NCI-H187 (cell line): ENCODE measurements at places on chromosomes 2 and 18.

GRCh38 chr18:3236470-3236869 lies 11.1 kb upstream of the MYL12A start:
- no peak for DNase-seq

DNA sequence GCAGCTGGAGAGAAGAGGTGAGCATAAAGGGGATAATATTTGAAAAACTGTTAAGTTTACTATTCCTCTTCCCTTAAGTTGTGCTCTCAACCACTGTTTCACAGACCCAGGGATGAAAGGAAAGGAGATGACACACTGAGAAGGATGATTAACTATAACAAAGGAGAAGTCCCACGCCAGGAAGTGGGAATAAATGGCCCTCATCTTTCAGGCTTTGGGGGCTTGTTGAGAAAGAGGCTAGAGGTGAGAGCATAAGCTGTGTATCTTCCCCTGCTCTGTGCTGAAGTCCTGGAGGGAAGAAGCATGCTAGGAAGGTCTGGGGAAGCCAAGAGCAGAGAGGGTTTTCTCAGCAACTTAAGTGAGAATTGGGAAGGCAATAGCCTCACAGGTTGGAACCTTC lies 399.1 kb upstream of the ATP5MC3 start:
- DNase-seq = no peak

- no peak for DNase-seq
Observed at GRCh38 chr2:195647302-195647701, 9.7 kb upstream of the SLC39A10 start.

GRCh38 chr2:187769437-187769836 lies 215.2 kb upstream of the TFPI start:
- no peak for DNase-seq

DNA sequence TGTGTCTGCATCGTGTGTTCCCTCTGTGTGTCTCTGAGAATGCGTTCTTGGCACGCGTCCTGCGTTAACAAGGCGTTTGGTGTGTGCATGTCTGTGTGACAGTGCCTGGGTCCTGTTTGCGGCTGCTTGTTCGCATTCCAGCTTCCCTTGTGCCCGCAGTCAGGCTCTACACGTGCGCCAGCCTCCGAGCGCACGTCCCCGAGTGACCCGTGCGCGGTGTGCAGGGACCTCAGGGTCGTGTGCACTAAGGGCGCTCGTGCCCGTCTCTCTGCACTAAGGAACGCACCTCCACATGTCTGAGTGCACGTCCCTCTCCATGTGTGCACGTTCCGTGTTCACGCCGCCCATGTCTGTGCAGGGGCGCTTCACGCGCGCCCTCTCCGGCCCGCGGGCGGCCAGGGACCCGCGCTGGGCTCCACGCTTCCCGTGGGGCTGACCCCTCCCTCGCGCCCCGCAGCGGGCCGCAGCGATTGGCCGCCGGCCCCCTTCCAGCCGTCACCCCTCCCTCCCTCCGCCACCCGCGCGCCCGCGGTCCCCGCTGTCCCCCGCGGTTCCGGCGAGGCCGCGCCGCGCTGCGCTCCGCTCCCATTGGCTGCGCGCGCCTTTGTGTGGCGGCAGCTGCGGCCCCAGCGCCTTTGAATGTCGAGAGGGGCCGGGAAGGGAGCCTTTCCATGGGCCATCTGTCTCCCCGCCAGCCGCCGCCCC lies 229.4 kb downstream of the HAUS1 start:
- DNase-seq = peak; percentile 25

- DNase-seq = no peak
Observed at GRCh38 chr2:84083984-84084383, 375.1 kb downstream of the SUCLG1 start.

DNA sequence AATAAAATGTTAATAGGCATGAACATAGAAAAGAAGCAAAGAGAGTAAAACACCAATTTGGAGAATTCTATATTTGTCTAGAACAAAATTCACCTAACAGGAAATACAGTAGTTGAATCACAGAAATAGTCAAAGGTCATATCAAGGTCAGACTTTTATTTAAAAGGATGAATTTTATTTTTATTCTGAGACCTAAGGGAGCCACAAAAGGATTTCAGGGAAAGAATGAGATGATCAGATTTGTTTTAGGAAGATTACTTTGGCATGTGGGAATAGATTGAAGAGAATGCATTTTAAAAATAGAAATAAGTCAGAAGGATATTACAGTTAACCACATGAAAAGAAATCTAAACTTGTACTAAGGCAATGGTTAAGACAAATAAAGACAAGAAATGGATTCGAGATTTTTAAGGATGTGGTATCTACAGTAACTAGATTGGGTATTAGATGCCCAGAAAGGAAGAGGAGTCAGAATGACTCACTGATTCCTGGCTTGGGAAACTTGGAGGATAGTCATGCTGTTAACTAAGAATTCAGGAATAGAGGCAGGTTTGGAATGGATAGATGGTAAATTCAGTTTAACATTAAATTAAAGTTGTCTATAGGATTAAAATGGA lies 56.0 kb downstream of the METTL4 start:
- no peak for DNase-seq

DNA sequence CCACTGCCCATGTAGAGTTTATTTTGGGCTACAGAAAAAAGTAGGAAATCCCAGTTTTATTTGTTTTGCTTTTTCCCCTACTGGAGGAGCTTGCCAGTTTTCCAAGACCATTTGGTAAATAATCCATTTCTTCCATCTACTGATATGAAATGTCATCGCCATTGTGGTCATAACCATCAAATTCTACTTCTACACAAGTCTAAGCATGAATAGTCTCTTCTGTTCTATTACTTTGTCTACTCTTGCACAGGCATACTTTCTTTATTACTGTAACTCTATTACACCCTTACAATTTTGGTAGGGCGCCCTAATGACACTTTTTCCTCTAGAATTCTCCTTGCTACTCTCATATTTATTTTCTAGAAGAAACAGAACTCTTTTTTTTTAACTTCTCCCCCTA lies 120.7 kb downstream of the ATAD2B start:
- no peak for DNase-seq

DNA sequence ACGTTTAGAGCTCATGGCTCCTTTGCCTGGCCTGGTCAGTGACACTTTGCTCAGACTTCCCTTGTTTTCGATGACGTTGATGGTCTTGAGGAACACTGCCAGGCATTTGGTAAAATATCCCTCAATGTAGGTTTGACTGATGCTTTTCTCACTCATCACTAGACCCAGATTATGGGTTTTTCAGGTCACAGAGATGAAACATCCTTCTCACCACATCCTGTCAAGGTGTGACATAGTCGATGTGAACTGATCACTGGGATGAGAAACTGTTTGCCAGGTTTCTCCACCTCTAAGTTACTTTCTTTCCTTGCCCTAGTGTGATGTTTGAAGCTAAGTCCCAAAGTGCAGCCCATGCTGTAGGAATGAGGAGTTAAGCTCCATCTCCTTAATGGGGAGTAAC lies 81.5 kb downstream of the AFF3 start:
- DNase-seq = no peak

DNA sequence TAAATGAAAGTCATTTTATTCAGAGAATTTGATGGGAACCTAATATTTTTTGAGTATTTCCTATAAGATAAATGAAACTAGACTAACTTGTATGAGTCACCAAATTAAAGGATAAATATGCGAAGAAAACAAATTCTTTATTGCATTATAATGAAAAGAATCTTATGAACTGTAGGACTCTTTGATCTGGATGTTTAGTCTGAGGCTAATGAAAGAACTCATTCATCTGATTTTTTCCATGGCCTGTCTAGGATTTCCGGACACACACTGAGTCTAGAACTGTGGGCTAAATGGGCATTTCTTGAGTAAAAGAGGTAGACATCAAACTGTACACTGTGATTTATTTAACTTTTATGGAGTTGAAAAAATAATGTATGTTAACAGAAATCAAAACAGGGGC lies 43.0 kb downstream of the ZNF519 start:
- DNase-seq = no peak

GRCh38 chr2:119958670-119959268 lies 54.1 kb upstream of the EPB41L5 start:
- no peak for DNase-seq

GRCh38 chr2:134737671-134738070 lies 18.9 kb upstream of the TMEM163 start:
- no peak for DNase-seq

DNA sequence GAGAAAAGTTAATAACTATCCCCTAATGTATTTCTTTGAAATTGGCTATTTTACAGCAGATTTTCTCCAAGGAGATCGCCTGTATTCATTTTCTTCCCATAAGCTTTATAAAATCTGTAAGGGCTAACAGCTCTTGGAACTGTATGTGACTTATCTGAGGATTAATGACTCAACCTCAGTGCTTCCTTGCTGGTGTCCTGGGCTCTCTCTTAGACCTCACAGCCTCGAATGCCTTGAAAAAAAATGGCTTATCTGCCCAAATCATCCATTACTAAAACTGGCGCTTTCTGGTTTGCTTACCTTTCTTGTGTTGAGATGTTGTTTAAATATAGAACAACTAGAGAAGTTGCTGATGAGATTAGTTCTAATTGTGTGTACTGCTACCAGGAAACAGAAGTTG lies 713.6 kb downstream of the SLC4A3 start:
- no peak for DNase-seq

- no peak for DNase-seq
Observed at GRCh38 chr2:54639609-54640008, 83.9 kb upstream of the EML6 start.

- no peak for DNase-seq
Observed at GRCh38 chr2:108776475-108776874, 10.1 kb upstream of the CCDC138 start.

GRCh38 chr2:28995765-28996750 lies 15.0 kb downstream of the TOGARAM2 start:
- DNase-seq = no peak

DNA sequence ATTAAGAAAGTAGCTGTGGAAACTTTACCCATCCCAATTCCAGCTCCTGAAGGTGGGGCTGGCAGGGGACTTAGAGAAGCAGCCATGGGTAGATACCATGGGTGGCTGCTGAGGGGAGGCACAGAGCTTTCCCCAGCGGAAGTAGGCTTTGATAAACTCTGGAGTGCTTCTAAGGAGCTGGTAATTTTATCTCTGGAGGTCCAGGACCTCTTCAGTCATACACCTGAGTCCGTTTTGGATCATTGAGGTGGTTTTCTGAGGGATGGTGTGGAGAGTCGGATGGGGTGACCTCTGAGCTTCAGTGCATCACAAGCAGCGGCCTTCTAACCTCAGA lies 36.7 kb upstream of the BMP10 start:
- DNase-seq = no peak

DNA sequence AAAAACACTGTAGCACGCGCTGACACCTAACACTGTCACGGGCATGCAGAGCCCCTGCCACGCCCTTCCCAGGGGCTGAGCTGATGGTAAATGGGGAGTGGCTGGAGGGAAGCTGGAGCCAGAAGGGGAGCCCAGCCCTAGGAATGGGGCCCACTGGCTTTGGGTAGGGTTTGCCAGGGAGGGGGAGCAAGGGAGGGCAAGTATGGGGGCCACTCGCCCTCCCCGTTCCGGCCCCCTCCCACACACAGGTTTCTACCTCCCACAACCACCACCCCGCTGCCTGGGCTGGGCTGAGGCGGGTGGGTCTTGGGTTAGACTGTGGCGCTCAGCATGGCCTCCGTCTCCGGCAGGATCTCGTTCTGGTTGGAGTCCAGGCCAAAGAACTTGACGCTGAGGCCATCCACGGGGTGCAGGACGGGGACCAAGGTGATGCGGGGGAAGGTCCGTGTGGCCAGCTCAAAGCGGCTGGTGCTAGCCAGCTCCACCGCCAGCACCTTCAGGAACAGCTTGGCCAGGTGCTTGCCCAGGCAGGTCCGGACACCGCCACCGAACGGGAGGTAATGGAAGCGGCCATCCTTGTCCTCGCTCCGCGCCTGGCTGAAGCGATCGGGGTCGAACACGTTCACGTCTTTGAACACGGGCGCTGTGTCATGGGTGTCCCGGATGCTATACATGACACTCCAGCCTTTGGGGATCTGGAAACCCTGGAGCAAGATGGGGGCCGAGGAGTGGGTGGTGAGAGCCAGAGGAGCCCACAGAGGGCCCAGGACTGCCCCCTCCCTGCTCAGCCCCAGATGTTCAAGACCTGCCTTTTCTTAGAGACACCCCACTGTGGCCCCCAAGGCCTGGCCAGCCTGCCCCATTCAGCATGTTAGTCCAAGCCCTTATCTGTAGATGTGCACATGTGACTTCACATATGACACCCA lies 15.5 kb downstream of the CYP26B1 start:
- DNase-seq = no peak

DNA sequence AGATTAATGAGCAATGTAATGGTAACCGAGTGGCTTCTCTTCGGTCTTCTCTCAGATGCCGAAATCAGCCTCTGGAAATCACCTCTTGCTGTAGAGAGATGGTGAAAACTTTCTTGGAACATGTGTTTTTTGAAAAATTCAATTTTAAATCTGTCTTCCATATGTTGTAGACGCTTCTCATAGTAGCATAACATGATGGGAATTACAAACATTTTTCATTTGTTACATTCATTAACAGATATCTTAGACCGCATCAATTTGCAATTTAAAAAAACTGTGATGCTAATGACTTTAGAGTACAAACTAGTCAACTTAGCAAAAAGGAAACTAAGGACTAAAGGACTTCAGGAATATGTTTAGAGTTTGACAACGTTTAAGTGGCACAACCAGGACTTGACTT lies 275.2 kb downstream of the ASXL3 start:
- DNase-seq = no peak

GRCh38 chr2:111534910-111535352 lies 349.1 kb downstream of the ANAPC1 start:
- no peak for DNase-seq

DNA sequence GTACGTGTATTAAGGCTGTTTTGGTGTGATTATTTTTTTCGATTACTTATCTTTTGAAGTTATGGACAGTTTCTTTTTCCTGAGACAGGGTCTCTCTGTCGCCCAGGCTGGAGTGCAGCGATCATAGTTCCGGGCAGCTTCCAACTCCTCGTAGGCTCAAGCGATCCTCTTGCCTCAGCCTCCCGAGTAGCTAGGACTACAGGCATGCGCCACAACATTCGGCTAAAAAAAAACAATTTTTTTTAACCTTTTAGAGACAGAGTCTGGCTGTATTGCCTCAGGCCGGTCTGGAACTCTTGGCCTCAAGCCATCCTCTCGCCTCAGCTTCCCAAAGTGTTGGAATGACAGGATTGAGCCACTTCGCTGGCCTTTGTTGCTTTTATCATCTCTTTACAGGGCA lies 945 bp downstream of the HAT1 start:
- no peak for DNase-seq

- DNase-seq = no peak
Observed at GRCh38 chr2:11459816-11460215, 6.1 kb downstream of the E2F6 start.
